ENCODE measurements at places on chromosomes 13 and 19.

GRCh38 chr19:46626446-46626845, 1.6 kb upstream of the PTGIR start:
- DNase-seq: no peak

GRCh38 chr19:30848636-30849425, 476.6 kb downstream of the ZNF536 start:
- no peak for DNase-seq

GRCh38 chr19:54415901-54416673, 823 bp downstream of the TTYH1 start:
- DNase-seq: no peak

GRCh38 chr19:49555600-49556411, 24.6 kb downstream of the NOSIP start:
- DNase-seq: peak; percentile 48

DNA sequence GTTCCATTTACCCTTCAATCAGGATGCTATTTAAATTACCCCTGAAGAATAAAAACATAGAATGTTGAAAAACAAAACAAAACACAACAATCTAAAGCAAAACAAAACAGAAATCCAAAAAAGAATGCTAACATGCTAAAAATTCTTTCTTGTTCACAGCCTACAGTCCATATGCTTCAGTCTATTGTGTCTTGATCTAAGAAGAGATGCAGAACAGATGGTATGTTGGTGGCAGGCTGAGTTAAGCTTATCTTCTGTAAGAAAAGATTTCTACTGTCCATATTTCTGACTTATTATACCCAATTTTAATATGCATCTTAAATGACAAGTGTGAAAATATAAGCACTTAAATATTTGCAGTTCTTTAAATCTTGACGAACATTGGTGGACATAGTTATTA, 356.1 kb upstream of the SLITRK1 start:
- no peak for DNase-seq

GRCh38 chr13:98507282-98507797, 69.6 kb downstream of the STK24 start:
- DNase-seq: no peak

Measured in NB4 (cell line).